H7 (cell line): ENCODE measurements at places on chromosomes 2 and 18. TPM values are rescaled to one million over a fixed set of nuclear protein-coding genes. Genes with fewer than 3 reads are reported as not detected.
A peak's percentile ranks its signal among the peaks of the same experiment; 100 is the strongest.

DNA sequence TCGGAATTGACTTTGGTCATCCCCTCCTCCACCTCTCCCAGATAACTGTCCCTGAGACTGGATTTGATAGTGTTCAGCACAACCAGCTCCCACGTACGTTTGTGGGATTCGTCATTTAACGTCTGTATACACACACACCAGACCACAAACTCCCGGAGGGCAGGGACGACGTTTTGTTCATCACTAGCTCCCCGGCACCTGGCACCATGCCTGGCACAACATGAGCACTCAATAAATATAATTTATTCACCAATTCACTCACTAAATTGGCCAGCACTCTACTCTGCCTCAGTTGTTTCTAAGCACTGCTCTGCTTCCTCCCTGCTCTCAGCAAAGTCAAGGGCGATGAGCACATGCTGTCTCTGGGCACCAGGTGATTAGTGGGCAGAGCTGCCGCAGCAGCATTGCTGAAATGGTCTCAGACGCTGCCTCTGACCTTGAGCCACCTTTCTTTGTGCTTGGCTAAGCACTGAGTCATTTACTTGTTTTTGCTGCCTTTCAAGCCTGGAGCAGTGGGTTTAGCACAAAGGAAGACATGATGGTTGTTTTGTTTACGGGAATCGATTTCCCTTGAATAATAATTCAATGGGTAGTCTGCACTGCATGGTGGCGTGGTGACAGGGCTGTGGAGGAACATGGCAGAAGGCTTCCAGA, 19.3 kb upstream of the LOXHD1 start:
- DNase-seq = no peak

GRCh38 chr2:130872741-130873125, 36.0 kb downstream of the ARHGEF4 start:
- no peak for DNase-seq

- no peak for DNase-seq
Measured at GRCh38 chr2:148720501-148721001, 76.0 kb downstream of the EPC2 start.

GRCh38 chr18:3140986-3141639, 78.7 kb downstream of the MYOM1 start:
- no peak for DNase-seq

- no peak for DNase-seq
Measured at GRCh38 chr18:61549889-61550288, 216.7 kb downstream of the CDH20 start.

GRCh38 chr2:232038251-232038880, 76.9 kb downstream of the DIS3L2 start:
- DNase-seq = no peak

DNA sequence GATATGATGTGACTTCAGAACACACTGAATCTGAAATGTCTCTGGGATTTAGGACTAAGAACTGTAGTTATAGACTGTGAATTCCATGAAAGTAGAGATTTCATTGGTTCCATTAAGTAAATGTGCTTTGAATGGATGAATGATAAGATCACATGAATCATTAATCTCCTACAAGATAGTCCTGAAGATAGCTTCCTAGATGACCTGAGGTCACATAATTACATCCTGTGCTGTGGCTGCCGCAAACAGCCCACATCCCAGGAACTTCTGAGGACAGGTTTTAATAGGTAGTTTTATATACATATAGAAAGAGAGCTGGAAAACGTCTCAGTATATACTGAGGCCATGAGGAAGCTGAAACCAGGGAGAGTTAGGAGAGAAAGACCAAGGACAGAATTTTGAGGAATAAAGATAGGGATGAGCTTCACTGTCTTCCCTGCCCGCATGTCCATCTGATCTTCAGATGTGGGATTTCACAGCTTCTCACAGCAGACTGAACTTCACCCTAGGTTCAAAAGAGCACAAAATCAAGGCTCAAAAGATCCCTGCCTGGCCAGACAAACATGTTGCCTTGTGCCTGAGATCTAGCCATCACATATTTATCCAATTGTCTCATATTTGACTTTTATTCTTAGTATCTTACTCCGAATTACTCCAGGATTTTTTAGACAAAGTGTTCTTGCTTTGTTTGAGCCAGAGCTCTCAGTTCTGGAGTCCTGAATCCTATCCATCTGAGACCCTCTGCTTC, 188.2 kb downstream of the IRS1 start:
- DNase-seq = no peak

- no peak for DNase-seq
Measured at GRCh38 chr18:65352186-65352585, 398.6 kb upstream of the CDH7 start.

- DNase-seq = no peak
Measured at GRCh38 chr18:56044239-56044638, 456.2 kb upstream of the TCF4 start.

DNA sequence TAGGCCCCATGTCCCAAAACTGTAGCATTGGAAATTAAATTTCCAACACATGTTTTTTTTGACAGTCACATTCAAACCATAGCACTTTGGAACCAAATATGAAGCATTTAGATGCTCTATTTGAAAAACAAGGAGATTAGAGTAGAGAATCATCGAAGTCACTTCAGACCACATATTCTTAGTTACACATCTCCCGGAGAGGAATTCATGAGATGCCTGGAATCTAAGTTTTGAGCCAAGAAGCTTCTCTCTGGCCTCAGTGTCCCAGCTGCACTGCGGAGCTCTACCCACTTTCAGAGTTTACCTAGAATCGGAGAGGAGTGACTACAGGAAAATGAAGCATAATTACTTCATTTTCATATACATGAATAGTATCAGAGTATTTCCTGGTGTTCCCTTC, 385.9 kb downstream of the TNS1 start:
- no peak for DNase-seq

DNA sequence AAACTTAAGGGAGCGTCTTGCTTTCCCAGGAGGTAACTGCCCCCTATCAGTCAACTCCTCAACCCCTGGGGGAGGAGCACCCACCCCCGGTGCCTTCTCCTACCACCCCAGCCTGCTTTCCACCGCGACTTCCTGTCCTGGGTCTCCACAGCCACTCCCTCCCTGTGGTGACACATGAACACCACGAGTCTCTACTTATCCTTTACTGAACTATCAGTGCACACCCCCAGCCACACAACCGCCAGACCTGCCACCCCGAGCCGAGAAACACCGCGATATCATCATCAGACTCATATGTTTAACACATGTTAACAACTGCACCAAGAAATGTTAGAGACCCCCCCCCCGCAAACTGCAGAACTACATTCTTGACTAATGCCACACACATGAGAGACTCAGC, 43.3 kb downstream of the LONRF2 start:
- DNase-seq = no peak

DNA sequence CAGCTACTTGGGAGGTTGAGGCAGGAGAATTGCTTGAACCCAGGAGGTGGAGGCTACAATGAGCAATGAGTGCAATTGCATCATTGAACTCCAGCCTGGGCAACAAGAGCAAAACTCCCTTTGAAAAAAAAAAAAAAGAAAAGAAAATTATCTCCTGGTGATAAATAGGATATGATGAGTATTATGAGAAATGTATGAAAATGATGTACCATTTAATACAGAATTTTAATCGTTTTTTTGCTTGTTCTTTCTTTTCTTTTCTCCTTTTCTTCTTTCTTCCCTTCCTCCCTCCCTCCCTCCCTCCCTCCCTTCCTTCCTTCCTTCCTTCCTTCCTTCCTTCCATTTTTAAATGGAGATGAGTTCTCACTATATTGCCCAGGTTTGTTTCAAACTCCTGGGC, 40.4 kb downstream of the TTC27 start:
- DNase-seq = no peak

DNA sequence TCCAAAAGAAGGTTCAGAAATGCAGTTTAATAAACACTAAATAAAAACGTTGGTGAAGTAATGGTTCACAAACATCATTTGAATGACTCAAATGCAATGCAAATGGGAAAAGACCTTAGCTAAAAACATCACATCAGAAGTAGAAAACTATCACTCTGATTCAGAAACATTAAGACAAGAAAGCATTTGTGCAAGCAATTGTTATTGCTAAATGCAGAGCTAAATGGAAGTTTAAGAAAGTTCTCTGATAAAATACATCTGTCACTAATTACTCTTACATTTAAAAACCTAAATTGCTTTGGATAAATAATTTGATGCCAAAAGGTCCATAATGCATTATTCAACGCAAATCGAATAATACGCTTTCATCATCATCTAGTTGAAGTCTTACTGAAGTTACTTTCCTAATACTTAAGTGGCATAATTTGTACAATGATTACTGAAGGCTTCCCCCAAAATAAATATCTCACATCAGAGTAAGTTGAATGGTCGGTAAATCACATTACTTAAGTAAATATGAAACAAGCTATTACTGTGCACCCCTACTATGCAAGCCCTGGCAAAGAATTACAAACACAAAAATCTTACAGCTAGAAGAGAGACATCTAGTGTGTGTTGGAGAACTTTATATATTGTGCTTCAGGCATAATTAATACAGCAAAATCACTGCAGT, 105.7 kb upstream of the KCTD1 start:
- DNase-seq = no peak

GRCh38 chr2:170190172-170190571, 12.2 kb downstream of the MYO3B start:
- no peak for DNase-seq

DNA sequence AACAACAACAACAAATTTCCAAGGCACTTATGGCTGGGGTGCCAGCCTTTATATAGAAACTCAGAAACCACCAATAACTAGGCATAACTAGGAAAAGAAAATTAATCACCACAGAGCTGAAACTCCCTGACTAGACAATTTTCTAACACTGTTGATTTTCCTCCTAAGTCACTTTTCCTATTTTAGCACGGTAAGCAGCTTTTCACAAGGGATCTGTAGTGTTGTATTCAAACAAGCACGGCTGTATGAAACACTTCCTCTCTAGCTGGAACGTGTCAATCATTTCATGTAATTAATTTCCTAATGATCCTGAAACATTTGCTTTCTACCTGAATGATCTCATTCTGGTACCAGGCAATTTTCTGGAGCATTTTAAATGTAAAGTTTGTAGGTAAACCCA, 645.0 kb downstream of the IRS1 start:
- no peak for DNase-seq

GRCh38 chr2:197215748-197216360, 94.7 kb downstream of the ANKRD44 start:
- no peak for DNase-seq

DNA sequence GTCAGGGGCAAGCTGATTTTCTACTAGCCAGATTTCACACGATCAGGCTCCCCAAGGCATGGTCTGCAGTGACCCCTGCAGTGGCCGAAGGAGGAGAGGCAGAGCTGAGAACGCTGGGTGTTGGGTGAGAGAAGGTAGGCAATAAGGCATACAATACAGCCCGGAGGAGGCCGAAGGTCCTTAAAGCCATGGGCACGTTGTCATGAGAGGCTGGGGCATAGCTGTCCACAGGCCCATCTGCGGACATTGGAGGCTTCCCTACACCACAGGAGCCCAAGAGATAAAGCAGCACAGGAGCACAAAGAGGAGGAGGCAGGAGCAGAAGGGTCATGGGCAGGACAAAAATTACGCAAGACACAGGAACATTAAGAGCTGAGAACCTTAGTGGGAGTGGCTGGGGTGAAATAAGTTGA, 16.7 kb upstream of the BZW1 start:
- peak; percentile 44 for DNase-seq

DNA sequence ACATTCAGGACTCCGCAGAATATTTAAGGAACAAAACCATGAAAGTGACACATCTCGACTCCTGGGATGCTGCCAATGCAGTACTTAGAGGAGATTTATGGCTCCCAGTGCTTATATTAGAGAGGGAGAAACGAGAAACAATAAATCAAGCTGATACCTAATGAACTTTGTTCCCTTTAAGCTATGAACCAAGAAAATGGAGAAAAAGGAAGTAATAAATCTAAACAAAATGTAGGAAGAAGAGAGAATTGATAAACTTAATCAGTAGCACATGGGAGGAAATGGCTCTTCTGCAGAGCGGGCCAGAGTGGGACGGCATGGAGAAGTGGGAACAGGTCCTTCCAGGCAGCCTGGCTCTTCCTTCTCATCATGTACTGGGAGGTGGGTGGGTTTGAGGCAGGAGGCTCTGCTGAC, 42.7 kb downstream of the NPPC start:
- DNase-seq = no peak

DNA sequence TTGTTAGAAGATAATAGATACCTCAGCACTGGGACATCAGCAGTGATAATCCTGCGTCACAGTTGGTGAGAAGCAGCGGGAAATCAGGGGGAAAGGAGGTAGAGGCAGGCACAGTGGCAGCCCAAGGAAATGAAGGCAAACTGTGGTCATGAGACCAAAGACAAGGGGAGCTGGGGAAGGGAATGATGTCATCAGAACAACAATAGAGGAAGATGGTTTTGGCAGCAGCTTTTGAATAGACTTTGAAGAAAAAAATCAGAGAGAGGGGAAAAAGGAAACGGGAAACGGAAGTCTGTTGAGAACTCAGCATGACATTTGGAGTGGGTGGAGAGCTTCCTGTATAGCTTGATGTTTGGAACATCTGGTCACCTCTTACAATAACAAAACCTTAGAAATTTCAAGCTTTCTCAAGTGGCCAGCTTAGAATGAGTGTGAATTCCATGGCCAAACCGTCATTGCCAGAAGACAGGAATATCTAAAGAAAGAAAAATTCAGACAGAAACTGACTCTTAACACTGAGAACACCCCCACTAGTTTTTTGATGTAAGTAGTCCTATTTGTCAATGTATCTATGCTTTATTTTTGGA, 18.4 kb upstream of the YES1 start:
- peak; percentile 55 for DNase-seq

GRCh38 chr2:15547115-15547876, 13.8 kb downstream of the NBAS start:
- no peak for DNase-seq

- DNase-seq = no peak
Measured at GRCh38 chr18:71237641-71238040, 948.8 kb downstream of the SOCS6 start.

RESP18 gene
- total RNA-seq = not detected in 2 replicates

GAREM2 gene
- total RNA-seq = 7.2 and 9.5 TPM in 2 replicates

TMEM163 gene
- total RNA-seq = 0.14 and 0.26 TPM in 2 replicates

ZNF532 gene
- 71.6 and 111 TPM in 2 replicates for total RNA-seq

MEP1B gene
- total RNA-seq = not detected in 2 replicates

SULT1C2 gene
- total RNA-seq = 1.4 TPM in 2 replicates

SERPINB4 gene
- not detected in 2 replicates for total RNA-seq

TUBA3E gene
- not detected in 2 replicates for total RNA-seq

SIX3 gene
- total RNA-seq = 1.7 and 3.0 TPM in 2 replicates

HNRNPA3 gene
- total RNA-seq = 55.4 and 77.6 TPM in 2 replicates

HDHD2 gene
- 19.7 and 22.9 TPM in 2 replicates for total RNA-seq

VIT gene
- 0.52 TPM in 1 of 2 replicates, not detected in the other for total RNA-seq
